ENCODE measurements at places on chromosomes 11 and 22. TPM values are rescaled to one million over a fixed set of nuclear protein-coding genes. Genes with fewer than 3 reads are reported as not detected.

- DNase-seq = no peak
Observed at GRCh38 chr11:78351979-78352841, 65.4 kb downstream of the GAB2 start.

DNA sequence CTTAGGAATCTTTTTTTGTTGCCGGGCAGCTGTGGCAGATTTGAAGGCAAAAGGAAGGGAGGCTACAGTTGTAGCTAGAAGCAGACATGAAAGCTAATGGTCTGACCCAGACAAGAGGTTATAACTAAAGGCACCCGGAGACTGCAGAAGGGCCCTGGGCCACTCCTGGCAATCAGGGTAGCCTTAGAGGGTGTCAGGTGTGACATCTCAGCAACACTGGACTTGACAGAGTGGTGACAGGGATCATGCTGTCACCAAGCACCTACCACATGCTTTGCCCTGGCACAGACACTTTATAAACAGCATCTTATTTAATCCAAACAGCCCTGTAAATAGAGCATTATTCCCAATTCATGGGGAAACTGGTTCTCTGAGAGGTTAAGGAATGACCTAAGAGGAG lies 25.7 kb downstream of the TUB start:
- no peak for DNase-seq

- no peak for DNase-seq
Observed at GRCh38 chr22:16810188-16810802, 14.9 kb downstream of the XKR3 start.

Gene MS4A6A
- not detected for total RNA-seq

- no peak for DNase-seq
Observed at GRCh38 chr22:37932821-37933578, 20.4 kb downstream of the C22orf23 start.

DNA sequence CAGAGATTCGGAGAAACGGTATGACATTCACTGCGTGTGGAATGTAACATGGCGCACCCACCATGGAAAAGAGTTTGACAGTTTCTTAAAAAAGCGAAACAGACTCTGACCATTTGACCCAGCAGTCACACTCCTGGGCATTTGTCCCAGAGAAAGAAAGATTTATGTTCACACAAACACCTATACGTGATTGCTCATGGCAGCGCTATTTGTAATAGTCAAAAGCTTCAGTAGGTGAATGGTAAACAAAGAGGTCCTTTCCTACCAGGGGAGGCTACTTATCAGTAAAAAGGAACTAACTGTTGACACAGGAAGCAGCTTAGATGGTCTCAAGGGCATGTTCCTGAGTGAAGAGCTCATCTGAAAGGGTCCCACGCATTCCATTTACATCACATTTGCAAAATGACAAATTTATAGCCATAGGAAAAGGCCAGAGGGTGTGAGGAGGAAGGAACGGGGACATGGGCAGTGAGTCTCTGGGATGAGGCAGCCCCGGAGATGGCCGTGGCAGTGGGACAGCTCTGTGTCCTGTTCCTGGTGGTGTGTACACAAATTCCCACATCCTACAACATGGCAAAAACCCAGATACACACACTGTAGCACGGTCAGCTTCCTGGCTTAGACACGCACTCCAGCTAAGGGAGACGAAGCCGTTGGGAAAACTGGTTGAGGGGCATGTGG lies 14.6 kb upstream of the KRTAP5-6 start:
- no peak for DNase-seq

DNA sequence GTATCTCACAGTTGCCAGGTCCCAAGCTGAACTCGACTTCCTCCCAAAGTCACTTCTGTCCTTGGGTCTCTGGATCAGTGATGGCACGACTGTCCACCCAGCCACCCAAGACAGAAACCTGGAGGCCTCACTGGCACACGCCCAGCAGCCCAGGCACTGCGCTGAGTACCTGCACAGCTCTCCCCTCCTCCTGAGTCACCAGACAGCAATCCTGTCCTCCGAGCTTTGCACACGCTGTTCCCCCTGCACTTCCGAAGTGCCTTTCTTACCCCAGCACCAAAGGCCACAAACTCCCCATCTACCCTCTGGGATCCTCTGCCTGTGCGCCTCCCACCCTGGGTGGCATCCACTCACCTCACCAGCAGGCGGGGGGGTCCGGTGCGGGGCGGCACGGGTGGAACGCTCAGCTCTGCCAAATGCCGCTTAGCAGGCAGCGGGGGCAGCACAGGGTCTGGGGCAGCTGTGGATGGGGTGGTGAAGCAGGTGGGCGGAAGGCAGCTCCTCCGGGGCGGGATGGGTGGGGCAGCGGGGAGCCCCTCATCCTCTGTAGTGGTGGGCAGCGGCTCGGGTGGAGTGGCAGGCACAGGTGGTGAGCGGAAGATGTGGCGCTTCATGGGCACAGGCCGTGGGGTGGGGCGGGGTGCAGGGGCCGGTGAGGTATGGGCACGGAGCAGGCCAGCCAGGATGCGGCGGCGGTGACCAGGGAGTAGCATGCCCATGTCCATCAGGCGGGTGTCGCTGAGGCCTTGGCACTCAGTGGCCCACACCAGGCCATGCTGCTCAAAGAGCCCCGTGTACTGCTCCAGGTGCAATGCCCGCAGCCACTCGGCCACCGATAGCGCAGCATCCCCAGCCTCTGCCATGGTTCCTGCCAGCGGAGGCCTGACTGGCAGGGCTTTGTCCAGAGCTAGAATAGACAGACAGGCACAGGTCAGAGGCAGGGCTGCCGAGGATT lies 25.7 kb downstream of the ARAP1 start:
- no peak for DNase-seq

Gene RBFOX2
- 97.4 TPM for total RNA-seq

DNA sequence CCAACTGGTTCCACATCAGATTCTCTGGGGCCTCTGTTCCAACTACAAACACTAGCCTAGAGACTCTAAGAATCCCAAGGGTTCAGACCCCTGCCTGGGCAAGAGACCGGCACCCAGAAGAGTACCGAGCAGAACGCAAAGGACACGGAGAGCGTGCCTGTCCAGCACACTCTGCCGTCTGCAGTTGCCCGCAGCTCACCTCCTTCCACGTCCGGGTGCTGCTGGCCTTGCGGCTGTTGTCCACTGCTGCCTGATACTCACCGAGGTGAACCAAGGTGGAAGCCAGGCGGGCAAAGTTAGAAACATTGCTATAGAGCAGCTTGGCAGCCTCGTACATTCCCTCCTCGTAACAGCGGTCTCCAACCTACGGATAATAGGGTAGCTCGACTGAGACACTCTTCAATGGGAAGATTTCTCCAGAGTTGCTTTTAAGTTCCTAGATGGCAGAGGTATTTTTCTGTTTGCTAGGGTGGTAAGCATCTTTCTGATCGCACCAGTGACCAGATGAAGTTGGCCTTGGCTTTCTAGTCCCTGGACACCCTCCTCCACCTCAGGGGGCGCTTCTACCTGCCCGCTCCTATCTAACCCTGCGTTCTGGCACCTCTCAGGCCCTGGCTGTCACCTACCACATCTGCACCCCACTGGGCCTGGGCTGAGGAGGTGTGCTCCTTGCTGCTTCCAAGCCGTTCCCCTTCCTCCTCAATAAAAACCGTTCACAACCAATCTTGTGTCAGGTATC lies 22.8 kb upstream of the SLC25A1 start:
- no peak for DNase-seq

DNA sequence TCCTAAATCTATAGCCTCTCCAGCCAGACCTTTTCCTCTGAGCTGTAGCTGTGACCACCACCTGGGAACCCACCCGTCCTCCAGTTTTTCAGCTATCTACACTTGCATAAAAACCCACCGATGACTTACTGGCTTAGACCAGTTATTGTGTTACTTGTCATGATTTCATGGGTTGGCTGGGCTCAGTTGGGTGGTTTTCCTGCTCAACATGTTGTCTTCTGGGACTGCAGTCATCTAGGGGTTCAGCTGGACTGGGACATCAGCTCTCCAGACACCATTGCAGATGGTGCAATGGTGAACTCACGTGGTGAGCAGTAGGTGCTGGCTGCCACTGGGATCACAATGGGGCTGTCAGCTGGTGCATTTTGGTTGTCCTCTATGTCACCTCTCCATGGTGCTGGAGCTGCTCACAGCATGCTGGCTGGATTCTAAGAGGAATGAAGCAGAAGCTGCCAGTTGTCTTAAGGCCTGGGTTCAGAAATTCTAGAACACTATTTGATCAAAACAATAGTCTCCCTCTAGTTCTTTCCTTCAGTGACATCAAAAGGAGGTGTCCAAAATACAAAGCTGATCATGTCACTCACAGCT lies 1.3 kb upstream of the SYT13 start:
- DNase-seq = no peak

GRCh38 chr11:66020212-66020611 lies 6.1 kb downstream of the CATSPER1 start:
- no peak for DNase-seq

DNA sequence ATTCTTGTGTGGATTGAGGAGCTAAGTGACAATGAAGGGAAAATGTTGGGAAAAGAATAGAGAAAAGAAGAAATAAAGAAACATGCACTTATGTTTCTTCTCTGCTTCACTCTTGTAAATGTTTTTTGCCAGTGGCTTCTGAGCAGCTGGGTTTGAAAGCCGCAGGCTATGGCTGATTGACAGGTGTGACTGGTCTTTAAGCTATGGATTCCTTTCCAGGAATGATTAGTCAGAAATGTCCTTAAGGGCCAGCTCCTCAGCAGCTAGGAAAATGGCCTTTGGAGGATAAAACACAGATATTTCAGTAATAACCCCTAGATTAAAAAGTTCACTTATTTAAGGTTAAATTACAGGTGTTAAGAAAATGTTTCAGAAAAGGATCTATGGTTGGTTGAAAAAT lies 6.5 kb upstream of the USP28 start:
- peak; percentile 18 for DNase-seq

Gene C11orf52
- total RNA-seq = not detected

DNA sequence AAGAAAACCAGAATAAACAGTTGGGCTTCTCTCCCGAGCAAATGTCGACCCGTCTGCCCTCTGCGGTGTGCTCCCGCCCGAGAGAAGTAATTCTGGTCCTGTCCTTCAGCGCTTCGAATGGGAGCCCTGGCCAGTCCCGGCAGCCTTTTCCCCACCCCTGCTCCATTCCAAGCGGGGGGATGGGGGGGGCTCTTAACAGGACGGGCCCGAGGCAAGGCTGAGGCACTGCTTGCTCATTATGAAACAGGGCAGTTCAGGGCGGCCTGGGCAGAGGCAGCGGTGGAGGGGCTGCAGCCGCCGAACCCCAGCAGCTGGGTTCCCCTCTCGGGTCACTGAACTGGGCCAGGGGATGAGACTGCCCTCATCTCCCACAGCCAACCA lies 9.1 kb downstream of the BACE1-AS start:
- DNase-seq = no peak

GRCh38 chr11:19697721-19698121 lies 14.9 kb upstream of the NAV2 start:
- no peak for DNase-seq

GRCh38 chr11:2699531-2700414 lies at the start of gene KCNQ1OT1:
KCNQ1OT1 (minus strand) TSS chr11:2699994.
- peak; percentile 95 for DNase-seq

GRCh38 chr22:48629631-48630432 lies 1197.8 kb downstream of the BRD1 start:
- DNase-seq = no peak

DNA sequence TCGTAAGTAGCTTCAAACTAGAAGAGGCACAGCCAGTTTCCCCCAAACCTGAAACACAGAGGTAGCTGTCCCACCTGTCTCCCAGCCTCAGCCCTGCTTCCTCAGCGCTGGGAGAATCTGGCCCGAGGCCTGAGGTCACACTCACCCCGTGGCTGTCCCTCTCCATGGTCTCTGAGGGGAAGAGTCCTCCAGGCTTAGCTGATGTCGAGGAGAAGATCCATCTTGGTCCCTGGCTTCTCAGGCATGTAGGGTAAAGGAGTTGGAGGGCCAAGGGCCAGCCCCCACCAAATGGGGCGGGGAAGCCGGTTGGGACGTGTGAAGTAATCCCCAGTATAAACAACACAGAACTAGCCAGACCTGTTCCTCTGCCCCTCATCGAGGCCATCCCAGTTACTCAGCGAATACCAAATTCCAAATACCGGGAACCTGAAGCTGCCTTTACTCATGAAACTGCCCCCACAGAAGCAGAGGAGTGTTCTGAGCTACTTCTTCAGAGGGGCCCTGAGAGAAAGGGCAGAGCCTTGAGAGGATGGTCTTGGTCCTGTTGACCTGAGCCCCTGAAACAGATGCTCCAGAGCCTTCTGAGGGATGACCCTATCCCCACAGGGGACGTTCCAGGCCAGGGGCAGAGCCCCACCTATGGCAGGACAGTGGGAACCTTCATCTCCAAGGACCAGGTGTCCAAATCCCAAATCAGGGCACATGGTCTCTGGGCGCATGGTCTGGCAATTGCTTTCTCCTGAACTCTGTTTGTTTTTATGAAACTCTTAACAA lies at the start of gene TMPRSS13:
Gene TMPRSS13, minus strand, starts transcription at position 261 of the 774 bp plus-strand sequence. Its CDS starts 95 bp downstream, at position 166.
- DNase-seq = no peak

Measured in HT1080 (cell line).